Amniotic epithelial cell (primary cell): ENCODE measurements at places on chromosomes 5 and 9.
A peak's percentile ranks its signal among the peaks of the same experiment; 100 is the strongest.

DNA sequence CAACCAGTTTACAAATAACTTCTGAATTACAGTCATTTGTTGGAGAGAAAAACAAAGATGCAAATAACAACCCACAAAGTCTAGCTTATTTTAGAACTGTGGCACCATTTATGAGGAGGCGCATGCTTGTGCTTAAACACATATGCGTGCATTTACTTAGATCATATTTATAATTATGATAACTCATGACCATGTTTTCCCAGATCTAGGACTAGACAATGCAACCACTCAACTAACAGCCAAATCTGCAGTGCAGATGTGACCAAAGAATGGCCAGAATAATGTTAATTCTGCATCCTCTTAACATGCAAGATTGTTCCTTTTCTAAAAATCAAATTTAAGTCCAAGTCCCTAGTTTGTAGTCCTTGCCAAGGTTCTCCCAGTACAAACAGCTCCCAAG lies 167.3 kb upstream of the FST start:
- DNase-seq, result no peak

- no peak for DNase-seq
Measured at GRCh38 chr5:167937635-167937998, 353.8 kb upstream of the WWC1 start.

- peak; percentile 23 for DNase-seq
Measured at GRCh38 chr9:96500696-96501632, 51.0 kb downstream of the HABP4 start.

GRCh38 chr5:88390096-88390441 lies 121.4 kb upstream of the TMEM161B start:
- DNase-seq, result no peak

GRCh38 chr5:143707806-143708205 lies 104.2 kb upstream of the HMHB1 start:
- DNase-seq, result no peak

- DNase-seq, result peak; percentile 59
Measured at GRCh38 chr5:159316519-159317383, 13.5 kb downstream of the IL12B start.

- DNase-seq, result peak; percentile 59
Measured at GRCh38 chr5:143874312-143874711, 62.4 kb downstream of the HMHB1 start.

DNA sequence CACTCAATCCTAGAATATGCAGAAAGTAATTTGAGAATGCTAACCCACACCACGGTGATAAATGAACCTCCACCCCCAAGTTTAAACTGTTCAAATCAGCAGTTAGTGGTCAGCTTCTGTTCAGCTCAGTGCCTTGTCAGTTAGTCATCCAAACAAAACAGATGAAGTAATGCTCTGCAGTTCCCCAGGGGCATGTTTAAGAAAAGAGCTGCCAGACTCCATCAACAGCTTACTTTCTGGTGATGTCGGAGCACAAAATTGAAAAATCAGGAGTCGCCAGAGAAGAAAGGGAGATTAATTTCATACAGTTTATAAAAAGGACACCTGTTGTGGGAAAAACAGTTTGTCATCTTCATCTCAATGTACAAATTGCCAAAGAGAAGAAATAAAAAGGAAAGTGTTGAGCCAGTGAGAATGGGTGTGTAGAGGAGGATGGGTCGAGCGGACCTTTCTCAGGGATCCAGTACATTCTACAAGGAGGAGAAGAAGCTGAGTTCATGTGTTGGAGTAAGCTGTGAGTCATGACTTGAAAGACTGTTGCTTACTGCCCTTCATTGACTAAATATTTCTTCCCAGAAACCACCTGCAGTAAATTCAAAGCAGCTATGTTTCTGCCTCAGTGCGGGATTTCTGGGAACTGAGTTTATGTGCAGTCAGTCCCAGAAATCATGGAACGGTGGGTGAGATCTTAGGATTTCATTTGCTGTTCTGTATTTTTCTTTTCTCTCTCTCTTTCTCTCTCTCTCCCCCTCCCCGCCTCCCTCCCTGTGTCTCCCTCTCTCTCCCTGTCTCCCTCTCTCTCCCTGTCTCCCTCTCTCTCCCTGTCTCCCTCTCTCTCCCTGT lies 13.7 kb downstream of the TRIO start:
- DNase-seq, result peak; percentile 99

DNA sequence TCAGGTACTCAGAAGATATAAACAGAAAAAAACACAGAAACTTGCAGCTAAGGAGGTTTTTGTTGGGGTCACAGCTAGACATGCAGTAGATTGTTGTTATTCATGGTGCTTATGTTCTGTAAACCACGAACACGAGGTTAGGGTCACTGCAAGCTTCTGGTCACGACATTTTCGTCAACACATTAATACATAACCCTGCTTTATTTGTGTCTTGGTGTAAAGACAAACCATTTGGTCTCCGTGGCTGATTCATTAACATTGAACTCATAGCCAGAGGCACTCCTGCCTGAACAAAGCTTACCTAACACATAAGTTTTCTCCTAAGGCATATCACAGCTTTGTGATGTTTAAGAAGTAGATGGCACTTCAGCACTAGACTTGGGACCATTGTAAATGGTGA lies 16.9 kb downstream of the TEK start:
- peak; percentile 15 for DNase-seq

DNA sequence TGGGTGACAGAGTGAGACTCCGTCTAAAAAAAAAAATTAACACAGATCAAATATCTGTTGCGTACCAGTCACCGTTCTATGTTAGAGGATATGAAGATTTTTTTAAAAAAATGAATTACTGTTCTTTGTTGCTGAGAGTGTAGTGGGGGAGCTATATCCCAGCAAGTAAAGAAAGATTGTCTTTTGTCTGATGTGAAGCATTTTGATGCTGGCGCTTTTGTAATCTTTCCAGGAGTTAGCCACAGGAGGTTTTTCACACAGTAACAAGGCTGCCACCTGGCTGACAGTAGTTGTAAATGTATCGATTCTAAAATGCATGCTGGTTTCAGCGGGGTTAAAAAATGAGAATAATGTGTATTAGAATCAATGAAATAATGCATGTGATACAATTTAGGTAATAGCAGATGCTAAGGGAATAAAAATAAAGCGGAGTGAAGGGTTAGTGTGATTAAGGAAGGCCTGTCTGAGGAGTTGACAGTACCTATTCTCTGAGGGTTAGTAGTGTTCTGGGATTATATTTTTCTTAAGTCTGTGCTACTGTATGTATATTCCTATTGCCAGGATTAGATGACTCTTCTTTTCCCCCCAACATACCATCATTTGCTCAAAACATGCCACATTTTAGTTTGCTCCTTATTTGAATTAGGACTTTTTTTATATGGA lies 3.4 kb downstream of the LMNB1 start:
- peak; percentile 76 for DNase-seq

DNA sequence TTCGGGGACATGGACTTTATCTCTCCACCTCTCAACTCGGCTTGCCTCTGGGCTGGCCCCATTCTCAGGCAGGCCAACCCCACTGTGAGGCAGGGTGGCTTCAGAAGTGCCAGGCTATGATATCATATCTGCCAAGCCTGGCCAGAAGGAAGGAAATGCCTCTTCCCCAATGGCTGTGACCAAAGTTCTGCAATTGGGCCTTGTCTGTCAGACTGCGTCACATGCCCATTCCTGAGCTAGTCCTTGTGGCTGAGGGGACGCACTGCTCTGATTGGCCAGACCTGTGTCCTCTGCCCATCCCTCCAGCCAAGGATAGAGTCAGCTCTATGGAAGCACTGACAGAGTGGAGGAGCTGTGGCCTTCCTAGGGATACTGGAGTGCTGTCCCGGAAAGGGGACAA lies 11.9 kb downstream of the SMIM23 start:
- no peak for DNase-seq

GRCh38 chr9:95029288-95029687 lies 288.2 kb downstream of the FANCC start:
- DNase-seq, result no peak

DNA sequence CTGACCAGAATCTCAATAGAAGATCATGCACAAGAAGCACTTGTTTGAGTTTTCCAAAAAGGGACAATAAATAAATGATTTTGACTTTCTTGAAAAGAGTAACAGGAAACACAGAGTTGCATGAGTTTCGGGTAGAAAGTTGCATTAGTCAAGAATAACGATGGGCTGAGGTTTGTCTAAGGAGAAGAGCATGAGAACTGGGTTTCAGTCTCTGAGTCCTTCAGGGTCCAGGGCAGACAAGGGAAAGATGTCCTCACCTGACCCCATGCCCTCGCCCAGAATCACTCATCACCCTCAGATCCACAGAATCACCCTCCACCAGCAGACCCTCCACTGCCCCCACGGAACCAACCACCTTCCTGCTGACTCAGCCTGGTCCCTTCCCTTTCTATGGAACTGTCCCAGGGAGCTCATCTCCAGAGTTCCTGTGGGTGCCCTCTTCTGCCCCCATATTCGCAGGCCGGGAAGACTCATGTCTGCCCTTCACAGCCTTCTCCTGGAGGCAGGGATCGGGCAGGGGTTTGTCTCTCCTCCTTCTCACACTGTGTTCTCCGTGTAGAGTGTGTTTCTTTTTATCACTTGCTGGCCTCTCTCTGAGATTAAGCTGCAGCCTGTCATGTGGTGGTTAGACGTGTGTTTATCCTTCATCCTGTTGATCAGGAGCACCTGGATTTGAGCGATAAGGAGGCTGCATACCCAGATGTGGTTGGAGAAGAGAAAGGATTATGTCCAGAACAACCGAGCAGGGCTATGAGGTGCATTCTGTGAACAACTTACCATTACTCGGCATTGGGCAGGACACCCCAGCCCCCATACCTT lies 442.6 kb downstream of the MAT2B start:
- no peak for DNase-seq
